ENCODE measurements at places on chromosomes 1 and 21.

DNA sequence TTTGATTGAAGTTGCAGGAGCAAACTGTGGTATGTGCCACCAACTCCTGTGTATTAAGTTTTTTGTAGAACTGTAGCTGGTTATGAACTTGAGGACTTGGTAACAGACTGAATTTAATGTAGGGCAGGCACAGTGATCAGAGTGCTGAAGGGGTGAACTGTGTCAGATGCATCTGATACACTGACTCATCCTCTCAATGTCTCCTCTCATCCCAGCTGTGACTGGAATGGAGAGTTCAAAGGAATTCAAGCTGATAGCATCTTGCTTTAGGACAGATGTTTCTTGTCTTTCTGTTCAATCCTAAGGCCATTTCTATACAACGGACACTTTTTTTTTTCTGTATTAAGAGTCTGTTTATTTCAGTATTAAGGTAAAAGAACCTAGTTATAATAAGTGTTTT, 25.0 kb upstream of the GBP1 start:
- DNase-seq: no peak

DNA sequence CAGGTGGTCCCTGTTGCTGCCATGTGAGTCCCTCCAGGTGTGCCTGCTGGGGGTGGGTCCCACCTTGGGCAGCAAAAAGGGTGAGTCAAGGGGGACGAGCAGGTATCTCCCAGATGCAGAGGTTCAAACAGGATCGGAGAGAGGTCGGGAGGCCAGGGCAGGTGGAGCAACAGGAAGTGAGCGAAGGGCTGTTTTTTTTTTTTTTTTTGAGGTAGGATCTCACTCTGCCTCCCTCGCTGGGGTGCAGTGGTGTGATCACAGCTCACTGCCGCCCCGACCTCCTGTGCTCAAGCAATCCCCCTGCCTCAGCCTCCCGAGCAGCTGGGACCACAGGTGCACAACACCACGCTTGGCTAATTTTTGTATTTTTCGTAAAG, 39.4 kb downstream of the SLC2A7 start:
- no peak for DNase-seq

GRCh38 chr1:168407832-168408538, 127.3 kb downstream of the TBX19 start:
- DNase-seq: no peak

- no peak for DNase-seq
Observed at GRCh38 chr1:234774971-234775370, 165.0 kb upstream of the IRF2BP2 start.

DNA sequence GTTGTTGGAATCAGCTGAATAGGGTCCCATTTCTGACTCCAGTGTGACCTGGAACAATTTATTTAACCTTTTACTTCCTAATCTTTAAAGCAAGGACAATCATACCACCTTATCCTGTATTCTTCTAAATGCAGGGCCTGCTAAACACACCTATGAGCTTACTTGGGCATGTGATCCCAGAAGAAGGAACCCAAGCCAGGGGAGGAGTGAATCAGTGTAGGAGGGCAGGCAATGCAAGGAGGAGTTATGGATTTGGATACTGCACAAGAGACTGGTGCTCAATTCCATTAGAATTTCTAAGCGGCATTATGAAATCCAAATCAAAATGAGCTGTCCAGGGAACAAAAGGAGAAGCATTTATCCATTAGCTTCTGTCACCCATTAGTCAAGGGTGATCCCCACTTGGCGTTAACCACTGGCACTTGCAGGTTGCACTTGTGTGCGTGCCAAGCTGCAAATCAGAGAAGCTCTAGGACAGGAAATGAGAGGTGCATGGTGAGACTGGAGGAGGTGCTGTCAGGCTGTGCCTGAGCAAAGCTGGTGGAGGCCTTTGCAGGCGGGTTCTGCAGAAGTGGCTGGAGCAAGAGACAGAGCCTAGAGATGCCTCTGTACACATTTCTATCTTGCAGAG, 297.2 kb upstream of the PLXNA2 start:
- no peak for DNase-seq

GRCh38 chr21:44402323-44403105, 49.1 kb downstream of the TRPM2 start:
- no peak for DNase-seq

DNA sequence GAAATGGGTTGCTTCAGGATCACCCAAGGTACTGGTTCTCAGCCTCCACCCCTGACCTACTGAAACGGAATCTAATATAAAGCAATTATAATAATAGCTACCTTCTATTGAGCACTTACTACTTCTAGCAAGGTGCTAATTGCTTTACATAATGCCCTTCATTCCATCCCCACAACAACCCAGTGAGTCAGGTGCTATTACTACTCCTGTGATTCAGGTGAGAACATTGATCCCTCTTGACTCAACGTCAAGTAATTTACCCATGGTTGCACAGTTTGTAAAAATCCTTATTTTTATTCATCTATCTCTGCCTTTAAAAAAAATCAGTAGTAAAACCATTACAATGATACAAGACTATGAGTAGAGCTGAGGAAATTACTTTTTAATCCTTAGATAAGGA, 85.2 kb downstream of the UCHL5 start:
- DNase-seq: no peak

DNA sequence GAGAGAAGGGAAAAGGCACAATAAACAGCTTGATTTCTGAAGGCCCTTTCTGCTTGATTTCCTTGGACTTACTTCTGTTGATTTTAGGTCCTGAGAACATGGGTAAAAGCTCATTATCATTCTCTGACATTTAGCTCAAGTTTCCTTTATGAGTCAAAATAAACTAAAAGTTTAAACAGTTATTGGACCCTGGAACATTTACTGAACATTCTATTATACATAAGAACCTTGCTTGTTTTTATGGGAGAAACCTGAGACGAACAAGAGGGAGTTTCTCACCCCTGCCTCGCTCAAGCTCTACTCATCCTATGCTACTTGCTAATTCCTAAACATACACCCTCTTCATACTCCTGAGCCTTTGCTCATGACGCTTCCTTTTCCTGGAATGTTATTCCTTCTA, 538.3 kb upstream of the PKN2 start:
- no peak for DNase-seq
